NCI-H446 (cell line): ENCODE measurements at places on chromosomes 2 and 18.

GRCh38 chr18:44725300-44726058 lies 44.8 kb downstream of the SETBP1 start:
- DNase-seq = no peak

DNA sequence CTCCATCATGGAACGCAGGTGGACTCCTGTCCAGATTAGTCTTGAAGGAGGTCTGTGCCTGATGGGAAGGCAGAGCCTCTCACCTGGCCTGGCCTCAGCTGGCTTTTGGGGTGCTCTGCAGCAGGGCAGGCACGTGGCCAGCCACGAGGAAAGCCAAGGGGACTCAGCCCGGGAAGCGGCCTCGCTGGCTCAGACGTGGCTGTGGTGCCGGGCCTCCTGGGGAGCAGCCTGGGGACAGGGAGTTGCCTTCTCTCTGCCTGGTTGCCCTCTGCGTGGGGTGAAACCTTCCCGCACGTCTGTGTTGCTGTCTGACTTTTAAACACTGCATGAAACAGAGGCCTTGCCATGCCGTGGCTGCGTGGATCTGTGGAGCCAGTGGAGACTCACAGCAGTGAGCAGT lies 45.0 kb downstream of the RTP5 start:
- DNase-seq = no peak

DNA sequence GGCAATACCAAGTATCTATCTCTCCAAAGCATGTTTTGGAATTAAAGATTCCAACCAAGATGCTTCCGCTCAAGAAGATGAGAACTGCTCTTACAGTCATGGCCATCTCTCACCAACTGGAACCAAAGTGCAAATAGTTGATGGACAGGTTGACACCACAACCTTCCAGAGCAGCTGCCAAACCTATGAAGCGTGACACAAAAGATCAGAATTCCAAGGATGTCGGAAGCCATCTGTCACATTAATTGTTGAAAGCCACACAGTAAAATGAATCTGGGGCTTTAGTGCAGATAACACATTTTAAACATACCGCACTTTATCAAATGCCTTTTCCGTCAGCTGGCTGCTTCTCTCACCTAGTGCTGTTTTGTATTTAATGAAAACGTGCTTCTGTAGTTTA lies 195.7 kb downstream of the CDH20 start:
- DNase-seq = peak; percentile 68

- DNase-seq = no peak
Measured at GRCh38 chr2:236940916-236941520, 144.7 kb upstream of the COPS8 start.

- no peak for DNase-seq
Measured at GRCh38 chr2:45690231-45690630, 38.8 kb downstream of the PRKCE start.
